Hematopoietic multipotent progenitor cell treated with erythropoietin and hydrocortisone succinate and interleukin-3 and kit ligand, for 15 days (in vitro differentiated cells): ENCODE measurements at places on chromosomes 16 and 17.
A peak's percentile ranks its signal among the peaks of the same experiment; 100 is the strongest.

DNA sequence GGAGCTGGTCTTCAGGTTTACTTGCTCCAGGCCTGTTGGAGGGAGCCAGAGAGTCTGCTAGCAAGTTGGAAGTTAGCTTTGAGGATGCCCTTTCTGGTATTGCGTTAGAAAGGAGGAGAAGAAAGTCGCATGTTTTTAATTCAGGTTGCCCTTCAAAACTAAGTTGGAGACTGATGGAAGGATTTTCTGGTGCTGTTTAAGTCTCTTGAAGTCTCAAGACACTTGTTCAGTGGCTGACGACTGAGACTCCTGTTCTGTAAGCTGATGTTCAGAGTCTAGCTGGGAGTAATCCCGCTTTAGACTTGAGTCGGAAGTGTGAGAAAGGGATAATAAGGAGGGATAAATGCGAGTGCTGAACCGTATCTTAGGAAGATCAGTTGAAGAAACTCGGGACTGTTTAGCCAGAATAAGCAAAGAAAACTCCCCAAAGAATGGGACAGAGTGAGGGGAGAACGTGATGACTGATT, 740 bp downstream of the AATF start:
- DNase-seq, result peak; percentile 41

- no peak for DNase-seq
Measured at GRCh38 chr16:53775821-53776431, 72.0 kb downstream of the FTO start.

DNA sequence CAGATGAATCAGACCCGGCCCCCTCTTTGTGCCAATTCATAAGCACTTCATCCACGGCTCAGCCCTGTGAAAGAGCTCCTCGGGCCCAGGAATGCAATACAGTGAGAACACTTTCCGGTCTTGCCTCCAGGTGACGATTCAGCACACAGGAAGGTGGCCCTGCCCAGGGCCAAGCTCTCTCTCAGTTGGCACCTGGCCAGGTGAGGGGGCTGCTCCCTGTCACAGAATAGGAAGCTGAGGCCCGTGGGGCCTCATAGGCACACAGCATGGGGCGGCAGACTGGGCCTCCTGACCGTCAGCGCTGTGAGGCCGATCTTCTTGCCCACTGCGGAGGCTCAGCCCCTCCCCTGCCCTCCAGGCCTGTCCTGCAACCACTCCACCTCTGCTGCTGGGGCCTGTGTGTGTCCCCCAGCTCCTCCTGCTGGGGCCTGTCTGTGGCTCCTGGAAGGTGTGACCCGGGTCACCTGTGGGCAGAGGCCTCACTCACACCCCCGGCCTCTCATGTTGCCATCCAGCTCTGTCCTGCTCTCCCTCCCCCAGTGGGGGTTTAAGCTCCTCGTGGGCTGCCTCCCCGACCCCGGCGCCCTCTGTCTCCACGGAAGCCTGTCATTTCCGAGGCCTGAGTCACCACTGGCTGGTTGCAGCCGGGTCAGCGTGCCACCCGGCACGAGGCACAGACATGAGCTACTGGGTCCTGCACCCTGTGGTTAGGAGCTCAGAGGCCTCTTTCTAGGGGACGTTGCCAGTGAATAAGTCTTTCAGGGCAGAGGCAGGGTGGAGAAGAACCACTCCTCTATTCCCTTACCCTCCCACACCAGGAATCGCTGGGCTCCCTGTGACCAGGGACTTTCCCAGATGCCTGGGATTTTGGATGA, 114.4 kb downstream of the SEC14L1 start:
- DNase-seq, result no peak

DNA sequence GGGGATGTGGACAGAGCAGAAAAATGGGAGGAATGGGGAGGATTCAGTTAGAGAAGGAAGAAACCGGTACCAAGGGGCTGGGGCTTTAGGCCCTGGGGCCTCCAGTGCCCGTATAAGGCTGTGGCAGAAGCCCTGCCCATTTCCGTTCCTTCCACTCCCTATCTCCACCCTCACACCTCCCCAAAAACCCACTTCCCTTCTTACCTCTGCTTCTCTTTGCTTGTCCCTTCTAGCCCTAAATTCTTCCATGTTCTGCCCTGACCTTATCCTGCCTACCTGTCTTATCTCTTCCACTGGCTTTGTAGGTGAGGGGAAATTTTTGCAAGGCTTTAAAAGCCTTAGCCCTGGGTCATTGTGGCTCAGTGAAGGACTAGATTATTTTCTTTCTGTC, 4.1 kb downstream of the RNF167 start:
- DNase-seq, result no peak

- no peak for DNase-seq
Measured at GRCh38 chr16:53743149-53743566, 39.2 kb downstream of the FTO start.

GRCh38 chr17:40038882-40039513, 15.2 kb downstream of the MED24 start:
- DNase-seq, result peak; percentile 30

GRCh38 chr16:48681520-48681919, 71.5 kb upstream of the N4BP1 start:
- no peak for DNase-seq

GRCh38 chr16:78996790-78997189, 603.7 kb downstream of the MAF start:
- DNase-seq, result no peak

- no peak for DNase-seq
Measured at GRCh38 chr16:86476956-86477534, 33.3 kb upstream of the FOXF1 start.

DNA sequence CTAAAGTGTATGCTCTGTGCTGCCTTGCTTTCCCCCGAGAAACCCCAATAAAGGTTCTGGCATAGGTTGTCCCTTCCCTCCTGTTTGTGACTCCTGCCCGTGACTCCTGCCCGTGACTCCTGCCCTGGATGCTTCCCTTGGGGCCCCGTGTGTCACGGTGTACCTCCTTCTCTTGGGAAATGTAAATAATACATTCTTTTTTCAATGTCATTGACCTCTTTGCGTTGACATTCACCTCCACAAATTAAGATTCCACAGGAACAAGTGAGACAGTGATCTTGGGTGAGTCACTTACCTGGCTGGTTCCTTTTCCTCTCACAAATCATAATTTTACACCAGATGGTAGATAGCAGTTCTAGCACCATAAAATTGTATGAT, 632 bp downstream of the CCL15 start:
- DNase-seq, result no peak

DNA sequence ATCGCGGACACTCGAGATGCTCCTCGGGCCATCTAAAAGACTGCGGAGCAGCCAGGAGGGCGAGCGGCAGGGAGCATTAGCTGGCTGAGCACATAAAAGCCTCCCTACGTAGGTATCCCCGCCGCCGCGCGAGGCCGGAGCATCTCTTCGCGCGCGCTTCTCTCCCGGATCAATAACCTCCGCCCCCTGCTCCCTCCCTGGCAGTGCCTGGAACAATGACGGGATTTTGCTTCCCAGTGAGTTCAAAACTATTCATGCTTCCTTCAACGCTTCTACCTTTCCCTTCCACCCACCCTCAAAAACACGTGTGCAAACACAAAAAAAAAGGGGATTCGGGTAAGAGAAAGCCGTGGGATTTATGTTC, 984 bp downstream of the CENPV start:
- no peak for DNase-seq

DNA sequence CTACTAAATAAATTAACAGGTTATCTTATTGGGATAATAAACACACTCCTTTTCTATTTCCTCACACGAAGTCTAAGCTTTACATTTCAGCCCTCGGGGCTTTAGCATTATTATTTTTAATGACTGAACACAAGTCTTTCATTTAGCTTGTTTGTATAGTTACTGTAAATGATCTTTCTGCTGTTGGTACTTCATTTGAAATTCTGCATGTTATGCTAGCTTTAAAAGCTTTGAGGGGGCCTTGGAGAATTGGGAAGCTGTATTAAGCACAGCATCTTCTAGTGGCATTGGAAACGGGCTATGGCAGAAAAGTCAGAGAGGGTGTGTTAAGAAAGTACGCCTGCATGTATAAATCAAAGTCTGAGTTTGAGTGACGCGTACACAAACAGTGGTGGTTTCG, 243.7 kb downstream of the FTO start:
- no peak for DNase-seq
